ENCODE measurements at places on chromosomes 3 and 15.

DNA sequence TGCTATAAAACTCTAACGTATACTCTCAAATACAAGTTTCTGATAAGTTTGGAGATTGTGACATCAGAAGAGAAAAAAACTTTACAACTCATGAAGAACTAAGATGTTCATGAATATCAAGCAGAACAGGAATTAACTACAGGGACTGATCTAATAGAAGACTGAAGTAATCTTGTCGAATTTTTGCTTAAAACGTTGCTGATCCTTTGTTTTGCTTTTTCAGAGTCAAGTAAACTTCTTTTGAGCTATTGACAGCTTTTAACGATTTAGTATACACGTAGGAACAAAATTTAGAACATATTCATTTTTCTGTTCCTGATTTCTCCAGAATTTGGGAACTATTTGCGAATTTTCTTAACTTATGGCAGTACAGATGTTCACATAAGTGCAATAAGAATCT, 610.2 kb downstream of the SI start:
- H3K27ac ChIP-seq = no peak overlapping the region
- no peaks in the 10 kb centered on the region for H3K4me1 ChIP-seq
- H3K4me3 ChIP-seq = no peak overlapping the region
- H3K27me3 ChIP-seq = no peaks in the 10 kb centered on the region
- H3K36me3 ChIP-seq = no peaks in the 10 kb centered on the region
- DNase-seq = no peak

DNA sequence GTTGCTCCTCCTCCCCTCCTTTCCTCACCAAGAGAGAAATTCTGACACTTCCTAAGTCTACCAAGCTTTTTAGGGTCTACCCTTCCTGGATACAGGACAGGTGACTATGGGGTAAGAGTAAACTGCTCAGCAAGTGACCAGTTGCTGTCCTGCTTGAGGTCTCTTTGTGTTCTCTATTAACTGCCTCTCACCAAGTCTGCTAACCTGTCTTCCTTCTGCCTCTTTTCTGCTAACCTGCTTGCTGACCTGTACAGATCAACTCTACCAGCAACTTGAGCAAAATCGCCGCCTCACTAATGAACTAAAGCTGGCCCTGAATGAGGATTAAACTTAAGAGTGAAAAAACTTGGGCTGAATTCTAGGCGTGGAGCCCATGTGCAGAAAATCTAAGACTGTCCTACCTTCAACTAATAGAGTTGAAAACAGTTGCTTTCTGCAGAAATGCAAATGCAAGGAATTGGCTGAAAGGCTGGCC, 27.1 kb downstream of the TPM1 start:
- peaks cover 33% of the 10 kb centered on the region for H3K4me1 ChIP-seq
- H3K27ac ChIP-seq = peak overlapping the region; percentile 58
- no peak for DNase-seq
- peaks cover 72% of the 10 kb centered on the region for H3K36me3 ChIP-seq
- no peak overlapping the region for H3K4me3 ChIP-seq

DNA sequence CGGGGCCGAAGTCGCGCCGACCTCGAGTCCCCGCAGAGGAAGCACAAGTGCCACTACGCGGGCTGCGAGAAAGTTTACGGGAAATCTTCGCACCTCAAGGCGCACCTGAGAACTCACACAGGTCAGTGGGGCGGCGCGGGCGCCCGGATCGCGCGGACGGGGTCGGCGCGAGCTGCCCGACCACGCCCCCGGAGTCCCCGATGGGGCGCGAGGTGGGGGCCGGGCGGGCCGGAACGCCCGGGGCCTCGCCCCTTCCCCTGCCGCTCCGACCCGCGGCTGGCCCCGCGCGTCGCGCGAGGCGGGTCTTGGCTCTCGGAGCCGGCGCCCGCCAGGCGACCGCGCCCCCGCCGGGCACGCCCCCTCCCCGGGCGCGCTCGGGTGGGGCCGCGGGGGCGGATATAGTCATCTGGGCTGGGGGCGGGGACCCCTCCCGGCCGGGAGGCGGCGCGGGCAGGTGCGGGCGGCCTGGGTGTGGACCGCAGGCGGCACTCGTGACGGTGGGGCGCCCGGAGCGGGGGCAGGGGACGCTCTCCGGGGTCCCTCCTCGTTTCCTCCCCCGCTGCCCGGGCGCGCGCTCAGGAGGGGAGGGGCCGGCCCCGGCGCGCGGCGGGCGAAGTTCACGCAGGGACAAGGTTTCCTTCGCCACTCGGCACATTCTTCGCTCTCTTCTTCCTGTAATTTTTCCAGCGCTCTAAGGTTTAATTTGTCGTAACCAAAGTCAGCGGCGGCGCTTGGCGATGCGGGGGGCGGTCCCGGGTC, 1.2 kb downstream of the KLF13 start:
- H3K36me3 ChIP-seq = no peaks in the 10 kb centered on the region
- peaks cover 34% of the 10 kb centered on the region for H3K27me3 ChIP-seq
- H3K4me1 ChIP-seq = peaks cover 50% of the 10 kb centered on the region
- no peak overlapping the region for H3K27ac ChIP-seq
- DNase-seq = peak; percentile 64

DNA sequence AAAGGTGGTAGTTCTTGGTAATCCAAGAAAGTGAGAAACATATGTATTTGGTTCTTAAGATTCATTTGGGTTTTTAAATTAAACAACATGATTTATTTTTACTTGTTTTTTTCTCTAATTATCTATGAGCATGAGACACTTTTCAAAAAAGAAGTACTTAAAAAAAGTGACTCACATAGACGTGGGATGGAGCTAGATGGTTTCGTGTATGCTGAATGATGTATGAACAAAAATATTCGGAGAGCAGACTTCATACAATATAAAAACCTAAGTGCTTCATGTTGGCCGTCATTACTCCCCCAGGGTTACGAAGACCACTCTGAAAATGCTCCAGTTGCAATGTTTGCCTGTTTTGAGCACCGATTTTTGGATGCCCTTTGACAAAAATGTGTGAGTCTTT, 90.9 kb downstream of the RORA start:
- no peak for DNase-seq
- no peak overlapping the region for H3K27ac ChIP-seq
- peaks cover 6% of the 10 kb centered on the region for H3K27me3 ChIP-seq
- peaks cover 29% of the 10 kb centered on the region for H3K36me3 ChIP-seq

DNA sequence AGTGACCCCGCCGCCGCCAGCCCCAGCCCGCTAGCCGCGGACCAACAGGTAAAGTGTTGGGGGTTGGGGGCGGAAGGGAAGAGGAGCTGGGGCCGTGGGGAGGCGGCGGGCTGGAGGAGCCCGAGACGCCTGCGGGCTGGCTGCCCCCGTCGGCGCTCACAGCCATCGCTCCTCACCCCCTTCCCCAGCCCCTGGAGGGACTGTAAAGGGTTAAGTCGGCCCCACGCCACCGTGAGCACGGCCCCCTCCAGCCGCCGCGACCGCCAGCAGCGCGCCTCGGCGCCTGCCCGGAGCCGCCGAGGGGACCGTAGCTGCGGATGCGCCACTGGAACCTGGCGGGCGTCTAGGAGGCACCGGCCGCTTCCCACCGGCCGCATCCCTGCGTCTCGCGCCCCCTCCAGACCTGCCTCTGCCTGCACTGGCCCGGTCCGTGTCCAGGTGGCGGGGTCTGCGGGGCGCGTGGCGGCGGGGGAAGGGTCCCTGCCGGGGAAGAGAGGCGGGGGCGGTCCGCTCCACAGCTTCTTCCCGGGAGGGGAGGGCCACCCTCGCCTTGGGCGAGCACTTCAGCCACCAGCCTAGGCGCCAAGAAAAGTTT, 522 bp downstream of the MED12L start:
- peaks cover 10% of the 10 kb centered on the region for H3K36me3 ChIP-seq
- no peak overlapping the region for H3K27ac ChIP-seq
- DNase-seq = peak; percentile 65
- peak overlapping the region; percentile 91 for H3K4me3 ChIP-seq
- peaks cover 41% of the 10 kb centered on the region for H3K4me1 ChIP-seq
- peaks cover 22% of the 10 kb centered on the region for H3K27me3 ChIP-seq

- no peaks in the 10 kb centered on the region for H3K36me3 ChIP-seq
- peak; percentile 47 for DNase-seq
- peaks cover 63% of the 10 kb centered on the region for H3K4me1 ChIP-seq
- no peak overlapping the region for H3K27ac ChIP-seq
- H3K27me3 ChIP-seq = peaks cover 3% of the 10 kb centered on the region
Observed at GRCh38 chr15:66654739-66655375, 47.2 kb upstream of the SMAD6 start.

DNA sequence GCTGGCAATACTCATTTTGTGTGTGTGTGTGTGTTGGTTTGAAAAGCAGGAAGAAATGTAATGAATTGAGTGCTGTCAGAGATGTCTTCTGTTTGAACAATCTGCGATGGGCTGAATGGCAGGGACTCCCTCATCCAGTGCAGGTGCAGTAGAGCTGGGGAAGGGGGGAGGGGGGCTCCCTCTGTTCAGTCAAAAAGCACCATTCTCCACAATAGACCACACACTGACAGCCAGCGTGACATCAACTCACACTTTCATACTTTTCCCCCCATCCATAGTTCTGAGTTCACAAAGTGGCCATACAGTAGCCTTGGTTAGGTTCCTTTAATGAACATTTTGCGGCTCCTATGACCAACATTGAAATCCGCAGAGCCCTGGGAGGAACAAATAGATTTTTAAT, 10.4 kb downstream of the SOX2 start:
- H3K27me3 ChIP-seq = peaks cover 94% of the 10 kb centered on the region
- H3K27ac ChIP-seq = no peak overlapping the region
- H3K36me3 ChIP-seq = peaks cover 4% of the 10 kb centered on the region
- H3K4me3 ChIP-seq = no peak overlapping the region

GRCh38 chr3:186152361-186152798, 43.5 kb upstream of the ETV5 start:
- H3K4me1 ChIP-seq = peaks cover 4% of the 10 kb centered on the region
- H3K27me3 ChIP-seq = peaks cover 12% of the 10 kb centered on the region
- no peaks in the 10 kb centered on the region for H3K36me3 ChIP-seq
- H3K27ac ChIP-seq = no peak overlapping the region
- DNase-seq = no peak

DNA sequence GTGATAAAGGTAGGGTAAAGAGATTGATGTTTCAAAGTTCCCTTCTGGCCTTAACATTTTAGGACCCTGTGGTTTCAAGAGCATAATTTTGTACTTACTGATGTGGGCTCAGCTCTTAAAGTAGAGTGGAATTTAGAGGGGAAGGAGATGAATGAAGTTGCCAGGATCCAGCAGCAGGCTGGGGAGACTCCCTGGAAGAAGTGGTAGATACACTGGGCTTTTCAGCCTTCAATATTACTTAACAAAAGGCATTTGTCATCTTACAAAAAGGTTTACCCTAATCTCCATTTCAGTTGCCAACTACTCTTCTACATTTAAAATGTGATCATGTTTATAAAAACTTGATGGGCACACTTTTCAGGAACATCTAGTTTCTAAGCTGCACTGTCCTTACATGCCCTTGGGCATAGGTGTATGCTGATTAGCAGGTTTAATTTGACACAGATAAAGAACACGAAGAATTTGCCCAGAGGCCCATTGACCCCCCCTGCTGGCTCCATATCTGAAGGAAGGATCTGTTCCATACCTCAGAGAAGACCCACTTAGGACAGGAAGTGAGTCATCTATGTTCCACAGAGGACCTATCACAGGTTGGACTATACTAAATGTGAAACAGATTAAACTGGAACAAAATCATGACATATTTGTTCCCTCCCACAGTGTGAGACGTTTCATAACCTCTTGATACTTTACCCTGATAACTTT, 93.0 kb upstream of the LPP start:
- no peak for DNase-seq
- H3K36me3 ChIP-seq = no peaks in the 10 kb centered on the region
- no peak overlapping the region for H3K4me3 ChIP-seq
- no peaks in the 10 kb centered on the region for H3K4me1 ChIP-seq
- H3K27me3 ChIP-seq = peaks cover 5% of the 10 kb centered on the region

- no peak for DNase-seq
- H3K4me1 ChIP-seq = peaks cover 53% of the 10 kb centered on the region
- H3K27me3 ChIP-seq = peaks cover 23% of the 10 kb centered on the region
- H3K4me3 ChIP-seq = no peak overlapping the region
- H3K27ac ChIP-seq = no peak overlapping the region
Observed at GRCh38 chr3:194046995-194047645, 88.8 kb upstream of the HES1 start.

GRCh38 chr3:81554388-81554787, 207.1 kb downstream of the GBE1 start:
- no peaks in the 10 kb centered on the region for H3K27me3 ChIP-seq
- H3K36me3 ChIP-seq = peaks cover 6% of the 10 kb centered on the region
- DNase-seq = no peak
- H3K4me3 ChIP-seq = no peak overlapping the region

GRCh38 chr3:16765661-16766060, 119.1 kb upstream of the PLCL2 start:
- H3K27ac ChIP-seq = no peak overlapping the region
- H3K36me3 ChIP-seq = no peaks in the 10 kb centered on the region
- no peak overlapping the region for H3K4me3 ChIP-seq
- peaks cover 4% of the 10 kb centered on the region for H3K27me3 ChIP-seq

Measured in nephron progenitor cell (in vitro differentiated cells).